ENCODE measurements at places on chromosomes 3 and 15.

DNA sequence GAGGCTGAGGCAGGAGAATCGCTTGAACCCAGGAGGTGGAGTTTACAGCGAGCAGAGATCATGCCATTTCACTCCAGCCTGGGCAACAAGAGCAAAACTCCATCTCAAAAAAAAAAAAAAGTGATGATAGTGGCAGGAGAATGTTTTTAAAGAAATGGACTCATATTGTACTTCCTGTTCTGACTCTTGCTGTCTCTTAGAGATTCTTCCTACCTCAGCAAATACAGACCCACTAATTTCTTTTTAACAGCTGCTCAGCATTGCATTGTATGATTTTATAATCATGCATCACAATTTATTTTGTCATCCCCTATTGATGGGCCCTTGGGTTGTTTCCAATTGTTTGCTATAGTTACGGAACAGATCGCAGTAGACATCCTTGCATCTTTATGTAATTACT, 8.8 kb upstream of the ANKDD1A start:
- no peak for DNase-seq

DNA sequence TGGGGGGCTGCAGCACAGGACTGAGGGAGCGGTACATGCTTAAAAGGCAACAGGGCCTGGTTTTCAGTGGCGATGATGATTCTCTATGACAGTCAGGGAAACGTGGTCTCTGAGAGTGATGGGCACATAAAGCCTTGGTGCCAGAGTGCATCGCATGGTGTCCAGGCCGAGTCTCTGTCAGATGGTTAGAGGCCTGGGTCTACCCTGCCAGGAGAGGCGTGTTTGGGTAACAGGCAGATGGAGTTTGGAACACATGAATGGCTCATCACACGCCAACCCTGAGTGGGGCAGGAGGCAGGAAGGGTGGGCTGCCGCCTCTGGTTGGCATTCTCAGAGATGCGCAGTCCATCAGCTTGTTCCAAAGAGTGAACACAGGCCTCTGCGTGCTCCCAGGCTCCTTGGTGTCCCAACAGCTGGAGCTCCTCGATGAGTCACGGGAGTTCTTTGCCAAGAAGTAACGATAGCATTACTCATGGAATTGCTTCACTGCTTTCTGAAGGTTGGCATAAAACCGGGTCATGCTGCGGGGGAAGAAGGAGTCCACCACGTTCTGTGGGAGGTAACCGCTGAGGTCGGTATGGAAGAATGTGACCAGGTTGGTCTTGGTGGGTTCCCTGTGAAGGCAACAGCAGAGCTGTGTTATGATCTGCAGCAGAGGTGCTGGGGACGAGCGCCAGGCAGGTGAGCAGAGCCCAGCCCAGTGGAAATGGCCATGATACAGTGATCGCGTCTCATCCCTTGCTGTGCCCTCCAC, 11.0 kb downstream of the STARD5 start:
- no peak for DNase-seq

DNA sequence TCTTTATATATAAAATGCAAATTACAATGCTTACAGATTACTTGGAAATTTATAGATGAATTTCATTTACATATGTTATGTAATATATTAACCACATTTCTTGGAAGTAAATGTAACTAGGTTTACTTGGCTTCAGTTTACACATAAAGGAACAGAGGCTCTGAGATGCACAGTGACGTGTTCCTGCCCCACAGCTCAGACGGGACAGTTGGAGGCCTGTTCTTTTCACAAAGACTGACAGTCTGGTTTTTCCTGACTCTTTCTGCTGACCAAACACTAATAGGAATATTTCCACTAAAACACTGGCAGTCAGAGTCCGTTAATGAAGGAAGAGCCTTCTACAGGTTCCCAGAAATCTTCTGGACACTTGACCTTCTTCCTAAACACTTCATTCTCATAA, 336.1 kb downstream of the MFSD1 start:
- no peak for DNase-seq

DNA sequence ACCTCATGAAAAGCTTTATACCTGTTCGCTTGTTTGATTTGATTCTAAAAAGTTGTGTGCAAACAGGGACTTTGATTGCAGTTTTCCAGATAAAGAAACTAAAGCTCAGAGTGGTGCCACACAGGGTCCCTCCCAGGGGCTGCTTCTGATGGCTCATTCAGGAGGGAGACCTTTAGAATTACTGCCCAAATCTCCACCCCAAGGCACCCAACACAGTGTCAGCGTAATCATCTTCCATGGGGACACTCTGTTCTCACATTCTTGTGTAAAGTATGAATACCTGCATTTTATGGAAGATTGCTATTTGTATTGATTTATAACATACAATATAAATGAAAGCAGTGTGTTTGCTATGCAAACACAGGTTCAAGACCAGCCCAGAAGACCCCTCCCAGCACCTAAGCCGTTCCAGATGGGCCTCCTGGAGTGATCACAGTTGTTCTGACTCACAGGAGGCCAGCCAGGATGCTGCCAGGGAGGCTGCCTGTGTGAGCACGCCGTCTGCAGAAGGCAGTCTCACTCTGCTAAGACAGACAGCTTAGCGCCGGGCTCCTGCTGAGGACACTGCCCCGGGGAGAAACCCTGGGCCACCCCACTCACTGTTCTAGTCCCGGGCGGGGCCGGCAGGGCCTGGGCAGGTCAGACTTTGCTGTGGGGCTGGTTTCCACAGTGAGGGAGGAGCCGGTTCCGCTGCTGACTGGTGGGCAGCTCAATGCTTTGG, 185.6 kb downstream of the FAM43A start:
- DNase-seq: no peak

- no peak for DNase-seq
These were observed 1368.9 kb downstream of the OTOL1 start for GRCh38 chr3:162865466-162865865.

GRCh38 chr3:123520656-123521055, 64.2 kb downstream of the HACD2 start:
- no peak for DNase-seq

DNA sequence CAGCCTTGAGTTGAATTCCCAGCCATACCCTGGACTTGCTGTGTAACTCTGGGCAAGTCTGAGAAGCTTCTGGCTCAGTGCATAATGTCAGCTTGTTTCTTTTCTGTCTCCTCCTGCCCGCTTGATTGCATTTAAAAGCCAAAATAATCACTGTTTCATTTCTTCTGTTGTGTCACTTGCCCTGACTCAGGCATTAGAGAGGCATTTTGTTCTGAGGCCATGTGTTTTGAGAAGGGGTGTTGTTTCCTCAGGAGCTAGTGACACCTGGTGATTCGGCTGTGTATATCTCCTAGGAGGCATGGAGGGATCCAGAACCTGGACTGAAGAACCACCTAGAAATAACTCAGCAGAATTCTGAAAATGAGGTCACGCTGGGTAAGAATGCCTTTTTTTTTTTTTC, 16.0 kb downstream of the WDR73 start:
- DNase-seq: no peak

DNA sequence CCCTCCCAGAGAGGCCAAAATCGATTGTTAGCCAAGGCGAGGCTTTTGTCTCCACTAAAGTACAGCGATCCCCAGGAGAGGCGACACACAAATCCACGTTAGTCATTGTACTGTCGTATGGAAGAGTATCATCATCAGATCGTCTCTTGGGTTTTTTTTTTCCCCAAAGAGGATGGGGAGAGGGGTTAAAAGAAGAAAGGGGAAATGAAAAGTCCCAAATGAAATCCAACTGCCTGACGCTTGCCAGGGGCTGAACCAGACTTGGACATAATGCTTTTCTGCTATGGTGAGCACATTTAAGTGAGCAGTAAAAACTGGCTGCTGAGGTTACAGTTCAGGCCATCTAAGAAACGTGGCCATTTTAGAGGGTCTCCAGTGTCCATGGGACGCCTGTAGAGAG, 37.9 kb upstream of the CTSH start:
- no peak for DNase-seq

- DNase-seq: peak; percentile 29
These were observed 203.7 kb downstream of the SLC9A9 start for GRCh38 chr3:143644370-143645089.

DNA sequence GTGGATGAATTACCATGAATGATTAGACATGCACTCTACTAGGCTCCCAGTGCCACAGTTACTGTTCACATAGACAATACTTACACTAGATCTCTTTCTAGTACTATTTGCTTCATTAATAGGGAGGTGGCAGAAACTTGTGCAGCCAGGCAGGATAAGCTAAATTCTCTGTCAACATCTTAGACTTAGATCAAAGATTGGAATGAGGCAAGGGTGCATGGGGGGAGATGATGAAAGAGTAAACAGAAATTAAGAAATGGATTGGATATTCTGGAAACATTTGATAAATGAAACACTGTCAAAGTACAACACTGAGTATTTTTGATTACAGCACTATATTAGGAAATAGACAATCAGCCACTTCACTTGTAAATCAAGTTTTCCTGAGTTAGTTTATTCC, 205.4 kb upstream of the TBC1D5 start:
- no peak for DNase-seq

- no peak for DNase-seq
These were observed 285.4 kb upstream of the ROPN1 start for GRCh38 chr3:124277144-124277890.

DNA sequence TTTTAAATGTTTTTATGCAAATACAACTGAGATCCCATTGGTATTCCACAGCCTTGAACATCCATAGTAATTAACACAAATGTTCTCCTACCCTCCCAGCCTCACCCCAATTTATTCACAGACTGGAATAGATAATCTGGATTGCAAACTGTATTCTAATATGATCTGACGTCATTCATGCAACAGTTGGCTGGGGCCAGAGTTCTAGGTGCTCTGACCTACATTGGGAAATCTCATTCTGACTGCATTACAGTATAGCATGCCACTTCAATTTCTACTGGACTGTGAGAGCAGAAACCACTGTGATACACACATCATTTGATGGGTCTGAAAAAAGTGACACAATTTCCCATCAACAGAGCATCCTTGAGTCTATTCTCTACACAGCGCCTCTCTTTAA, 403.1 kb downstream of the MAGI1 start:
- no peak for DNase-seq

DNA sequence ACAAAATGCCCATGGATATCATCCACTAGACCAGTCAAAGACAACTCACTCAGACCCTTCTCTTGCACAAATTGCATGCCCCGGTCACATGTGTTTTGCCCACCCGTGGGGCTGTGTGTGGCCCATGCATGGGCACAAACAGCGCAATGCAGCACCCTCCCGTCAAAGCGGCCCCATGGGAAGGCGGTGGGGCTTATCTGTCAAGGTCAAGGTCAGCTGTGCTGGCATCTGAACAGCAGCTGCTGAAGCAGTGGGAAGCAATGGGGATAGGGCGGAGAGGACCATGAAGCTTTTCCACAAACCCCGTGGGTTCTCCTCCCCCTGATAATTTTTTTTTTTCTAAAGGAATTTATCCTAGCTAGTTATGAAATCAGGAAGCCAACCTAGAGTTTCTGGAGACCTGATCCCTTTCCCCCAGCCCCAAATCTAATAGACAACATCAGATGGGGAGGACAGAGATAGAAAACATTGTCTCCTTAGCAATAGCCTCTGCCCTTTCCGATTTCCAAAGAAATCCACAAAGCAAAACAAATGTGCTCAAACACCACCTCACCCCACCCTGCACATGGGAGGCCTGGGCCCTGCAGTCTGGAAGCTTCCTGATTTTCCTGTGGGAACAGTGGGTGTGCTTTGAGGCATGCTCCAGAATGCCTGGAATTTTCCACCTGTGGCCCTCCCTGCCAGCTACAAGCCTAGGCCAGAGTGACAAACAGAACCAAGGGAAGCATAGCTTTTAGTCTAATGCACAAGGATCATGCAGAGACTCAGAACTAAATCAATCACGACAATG, 84.4 kb downstream of the BDH1 start:
- no peak for DNase-seq

DNA sequence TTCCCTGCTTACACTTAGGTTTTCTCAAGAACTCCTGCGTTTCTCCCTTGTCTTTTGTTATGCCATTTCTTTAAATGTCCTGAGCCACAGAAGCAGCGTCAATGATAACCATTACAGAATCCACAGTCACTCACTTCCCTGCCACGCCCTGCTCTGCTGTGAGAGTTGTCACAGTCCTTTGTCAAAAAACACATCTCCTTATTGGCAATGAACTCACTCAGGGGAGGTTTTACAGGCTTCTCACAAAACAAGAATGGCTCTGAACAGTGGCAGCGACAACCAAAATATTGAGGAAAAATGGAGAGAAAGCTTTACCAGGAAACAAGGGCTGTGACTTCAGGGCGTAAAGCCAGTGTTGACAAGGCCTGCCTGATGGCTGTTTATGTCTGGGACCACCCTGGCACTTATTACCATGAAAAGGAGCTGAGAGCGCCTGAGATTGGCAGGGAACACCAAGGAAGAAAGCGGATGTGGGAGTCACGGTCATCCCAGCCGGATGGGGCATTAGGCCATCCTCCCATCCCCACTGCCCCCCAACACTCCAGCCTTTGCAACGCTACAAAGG, 111.5 kb downstream of the ADAMTS9 start:
- no peak for DNase-seq

- DNase-seq: no peak
These were observed 28.8 kb upstream of the UACA start for GRCh38 chr15:70792171-70792573.

- peak; percentile 56 for DNase-seq
These were observed 19.4 kb downstream of the RBP1 start for GRCh38 chr3:139519998-139520737.

DNA sequence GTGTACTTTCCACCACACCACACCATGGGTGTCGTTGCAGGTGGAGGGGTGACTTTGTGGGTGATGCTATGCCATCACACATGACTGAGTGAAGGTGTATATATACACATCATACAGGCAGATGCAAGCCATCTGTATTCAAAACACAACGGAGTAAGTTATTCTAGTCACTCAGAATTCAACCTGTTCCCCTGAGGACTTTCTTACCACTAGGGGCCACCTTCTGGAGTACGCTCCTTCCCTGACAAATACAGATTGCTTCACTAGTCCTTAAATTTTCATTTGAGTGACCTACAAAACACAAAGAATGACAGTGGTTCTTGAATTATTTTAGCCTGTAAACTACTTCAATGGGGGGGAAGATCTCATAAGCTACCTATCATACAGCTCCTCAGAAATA, 52.8 kb upstream of the NTRK3 start:
- DNase-seq: no peak

GRCh38 chr15:101306341-101307047, 11.4 kb upstream of the SNRPA1 start:
- DNase-seq: no peak

GRCh38 chr3:39637807-39638206, 170.3 kb downstream of the MOBP start:
- DNase-seq: no peak

DNA sequence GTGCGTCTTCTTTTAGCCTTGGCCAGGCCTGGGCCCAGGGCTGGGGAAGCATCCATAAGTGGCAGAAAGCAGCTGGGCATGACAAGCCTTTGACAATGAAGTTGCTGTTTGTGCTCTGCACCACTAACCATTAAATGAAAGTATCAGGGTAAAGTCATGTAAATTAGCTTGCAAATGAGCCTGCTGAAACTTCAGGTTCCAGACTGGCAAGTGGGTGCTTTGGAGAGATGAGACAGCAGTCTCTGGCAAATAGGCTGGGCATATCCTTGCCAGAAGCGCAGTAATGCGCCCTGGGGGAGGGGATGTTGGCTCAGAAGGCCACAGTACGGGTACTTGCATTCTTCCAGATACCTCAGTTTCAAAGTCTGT, 40.7 kb downstream of the RAB6B start:
- no peak for DNase-seq

GRCh38 chr3:177591379-177591778, 394.1 kb upstream of the TBL1XR1 start:
- DNase-seq: no peak
